Inflammatory macrophage treated with lipopolysaccharide for 4 hours (primary cell): ENCODE measurements at places on chromosomes 13 and 19.

DNA sequence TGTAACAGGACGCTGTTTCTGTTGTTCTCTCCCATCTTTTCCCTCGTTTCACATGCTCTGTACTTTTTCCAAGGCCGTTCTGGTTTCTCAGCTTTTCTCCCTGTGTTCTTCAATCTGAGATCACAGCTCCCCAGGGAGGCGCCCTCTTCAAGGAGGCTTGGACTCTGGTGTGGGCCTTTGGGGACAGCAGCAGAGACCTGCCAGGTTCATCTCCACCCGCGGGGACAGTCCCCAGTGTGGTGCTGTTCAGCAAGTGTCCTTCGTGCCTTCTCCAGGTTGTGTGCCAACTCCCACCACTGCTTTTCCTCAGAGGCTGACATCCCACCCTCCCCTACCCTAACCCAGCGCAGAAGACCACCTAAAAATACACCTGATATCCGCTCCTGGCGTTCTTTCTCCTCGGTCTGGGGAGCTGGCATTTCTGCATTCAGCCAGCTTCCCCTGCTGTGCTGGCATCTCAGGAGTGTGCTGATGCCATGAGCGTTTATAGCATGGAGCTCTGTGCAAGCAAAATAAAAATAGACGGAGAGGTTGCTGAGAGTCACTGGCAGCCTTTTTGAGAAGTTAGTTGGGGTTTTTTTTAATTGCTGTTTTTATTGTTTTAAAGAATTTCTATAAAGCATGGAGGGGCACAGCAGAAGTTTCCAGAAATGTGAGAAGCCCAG is 149.4 kb downstream of the STK24 start:
- DNase-seq, result no peak

DNA sequence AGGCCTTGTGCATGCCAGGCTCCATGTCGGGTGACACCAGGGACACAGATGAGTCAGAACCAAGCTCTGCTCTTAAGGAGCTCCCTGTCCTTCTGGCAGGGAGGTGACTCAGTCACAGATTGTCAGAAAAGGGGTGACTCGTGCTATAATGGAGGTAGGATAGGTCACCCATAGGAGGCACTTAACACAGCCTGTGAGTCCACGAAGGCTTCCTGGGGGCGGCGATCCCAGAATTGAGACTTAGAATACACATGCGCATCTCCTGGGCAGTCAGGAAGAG is 19.6 kb downstream of the FUZ start:
- peak; percentile 5 for DNase-seq

DNA sequence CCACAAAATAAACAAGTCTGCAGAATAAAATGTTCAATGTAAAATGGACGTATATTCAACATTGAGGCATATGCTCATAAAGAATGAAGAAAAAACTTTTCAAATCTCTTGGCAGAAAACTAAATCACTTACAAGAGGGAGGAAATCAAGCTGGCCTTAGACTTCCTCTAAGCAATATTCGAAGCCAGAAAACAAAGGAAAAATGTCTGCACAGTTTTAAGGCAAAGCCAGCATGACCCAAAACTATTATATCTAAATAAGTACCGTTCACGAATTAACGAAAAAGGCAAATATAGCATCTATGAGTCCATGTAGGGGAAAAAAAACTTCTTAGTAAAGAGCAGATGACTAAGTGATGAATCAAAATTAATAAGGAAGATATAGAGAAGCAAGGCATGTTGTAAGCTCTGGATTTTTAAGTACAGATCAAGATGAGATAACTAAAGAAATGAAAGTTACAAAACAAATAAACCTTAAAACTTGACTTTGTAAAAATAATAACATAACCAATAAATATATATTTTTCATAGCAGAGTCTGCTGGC is 101.3 kb downstream of the KCNRG start:
- DNase-seq, result peak; percentile 81

DNA sequence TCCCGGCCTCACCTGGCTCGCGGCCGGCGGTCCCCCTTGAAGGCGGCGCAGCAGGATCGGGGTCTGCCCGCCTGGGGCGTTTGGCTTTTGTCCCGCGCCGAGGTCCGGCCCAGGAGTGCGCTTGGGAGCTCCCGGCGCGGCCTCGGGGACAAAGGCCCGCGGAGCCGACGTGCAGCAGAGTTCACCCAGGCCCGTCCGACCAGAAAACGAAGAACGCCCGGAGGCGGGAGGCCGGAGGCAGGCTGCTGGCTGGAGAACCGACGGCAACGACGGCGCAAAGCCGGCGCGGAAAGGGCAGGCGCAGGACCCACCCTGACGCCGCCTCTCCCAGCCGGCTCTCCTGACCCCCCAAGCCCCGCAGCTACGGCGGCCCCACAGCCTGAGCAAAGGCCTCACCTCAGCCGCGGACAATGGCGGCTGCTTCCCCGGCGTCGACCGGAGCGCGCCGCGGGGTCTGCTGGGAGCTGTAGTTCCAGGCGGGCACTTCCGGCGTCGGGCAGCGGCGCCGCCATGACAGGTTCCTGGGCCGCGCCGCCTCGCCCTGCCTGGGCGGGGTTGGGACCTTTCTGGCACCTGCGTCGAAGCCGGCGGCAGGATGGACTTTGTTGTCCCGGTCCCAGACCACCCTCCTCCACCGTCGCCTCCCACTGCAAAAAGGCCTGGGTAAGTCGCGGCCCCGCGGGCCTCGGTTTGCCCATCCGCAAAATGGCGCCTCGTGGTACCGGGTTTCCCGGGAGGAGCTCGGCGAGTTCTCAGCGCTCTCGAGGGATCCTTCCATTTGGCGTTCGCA is at the start of gene ZNF606:
Gene ZNF606, minus strand, starts transcription at position 437 of the 790 bp plus-strand sequence. CDS start 1,501 bp downstream, outside the sequence.
- DNase-seq, result peak; percentile 87

DNA sequence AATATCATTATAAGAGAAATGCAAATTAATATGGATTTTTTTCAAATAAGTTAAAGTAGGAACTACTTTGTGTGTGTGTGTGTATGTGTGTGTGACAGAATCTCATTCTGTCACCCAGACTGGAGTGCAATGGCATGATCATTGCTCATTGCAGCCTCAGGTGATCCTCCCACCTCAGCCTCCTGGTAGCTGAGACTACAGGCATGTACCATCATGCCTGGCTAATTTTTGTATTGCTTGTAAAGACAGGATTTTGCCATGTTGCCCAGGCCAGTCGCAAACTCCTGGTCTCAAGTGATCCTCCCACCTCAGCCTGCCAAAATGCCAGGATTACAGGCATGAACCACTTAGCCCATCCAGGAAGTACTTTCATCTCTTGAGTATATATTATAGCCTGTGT is 3.2 kb upstream of the ERVV-2 start:
- DNase-seq, result no peak

- DNase-seq, result no peak
These were observed 564.1 kb downstream of the PCDH9 start for GRCh38 chr13:66665991-66666390.

- no peak for DNase-seq
These were observed 56.1 kb upstream of the ATXN8OS start for GRCh38 chr13:70051531-70051930.

GRCh38 chr19:8567522-8568172 is 9.6 kb downstream of the MYO1F start:
- DNase-seq, result peak; percentile 79

DNA sequence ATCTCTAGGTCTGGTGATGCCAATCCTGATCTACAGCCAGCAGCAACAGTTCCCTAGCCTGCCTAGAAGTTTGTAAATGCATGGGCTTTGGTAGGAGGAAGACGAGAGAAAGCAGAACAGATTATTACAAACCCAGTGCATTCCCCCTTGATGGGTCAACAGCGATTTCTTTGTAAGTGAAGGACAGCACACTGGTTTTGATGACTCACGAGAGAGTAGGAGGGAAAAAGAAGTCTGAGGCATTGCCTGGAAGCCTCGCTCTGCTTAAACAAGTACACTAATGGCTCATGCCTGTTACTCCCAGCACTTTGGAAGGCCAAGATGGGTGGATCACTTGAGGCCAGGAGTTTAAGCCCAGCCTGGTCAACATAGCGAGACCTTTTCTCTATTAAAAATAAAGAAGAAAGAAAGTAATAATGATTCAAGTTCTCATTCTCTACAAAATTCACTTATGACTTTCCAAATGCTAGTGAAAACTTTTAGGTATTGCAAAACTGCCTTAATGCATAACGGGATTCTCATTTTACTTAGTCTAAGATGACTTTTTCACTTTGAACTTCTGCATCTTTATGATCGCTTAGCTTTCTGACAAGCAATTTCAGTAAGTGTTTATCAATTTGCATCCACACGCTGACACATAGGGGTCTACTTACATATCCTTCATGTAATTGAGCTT is 47.7 kb upstream of the USPL1 start:
- peak; percentile 98 for DNase-seq

- peak; percentile 24 for DNase-seq
These were observed 288.5 kb downstream of the NALCN start for GRCh38 chr13:101127741-101128353.

GRCh38 chr13:98511435-98511834 is 65.5 kb downstream of the STK24 start:
- DNase-seq, result no peak

- DNase-seq, result peak; percentile 47
These were observed 1.4 kb downstream of the BRD4 start for GRCh38 chr19:15330801-15331418.

- no peak for DNase-seq
These were observed 324.3 kb downstream of the ZNF536 start for GRCh38 chr19:30696514-30696913.

DNA sequence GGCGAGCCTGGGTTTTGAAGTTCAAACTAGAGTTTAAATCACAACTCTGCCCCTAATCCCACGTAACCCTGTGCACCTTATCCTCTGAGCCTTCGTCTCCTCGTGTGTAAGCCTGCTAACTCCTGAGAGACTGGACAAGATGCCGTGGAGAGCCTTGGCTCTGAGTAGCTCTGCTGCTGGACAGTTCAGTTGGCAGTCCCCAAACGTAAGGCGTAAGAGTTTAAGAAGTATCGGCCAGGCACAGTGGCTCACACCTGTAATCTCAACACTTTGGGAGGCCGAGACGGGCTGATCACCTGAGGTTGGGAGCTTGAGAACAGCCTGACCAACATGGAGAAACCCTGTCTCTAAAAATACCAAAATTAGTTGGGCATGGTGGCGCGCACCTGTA is 4.7 kb upstream of the CD79A start:
- DNase-seq, result no peak

DNA sequence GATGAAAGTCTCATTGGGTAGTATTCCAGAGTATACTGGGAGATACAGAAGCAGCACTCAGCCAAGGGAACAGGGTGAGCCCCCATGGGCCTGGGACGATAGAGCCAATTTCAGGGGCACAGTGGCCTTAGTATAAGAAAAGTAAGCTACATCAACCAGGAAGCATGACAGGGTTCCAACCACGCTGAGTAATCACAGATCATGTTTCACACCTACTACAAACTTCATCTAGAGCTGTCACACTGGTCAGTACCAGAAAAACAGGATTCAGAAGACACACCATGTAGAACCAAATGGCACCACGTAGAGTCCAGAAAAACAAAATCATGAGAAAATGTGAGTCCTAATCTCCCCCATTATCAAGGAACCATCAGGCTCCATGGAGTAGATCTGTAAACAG is 1292.4 kb upstream of the MIR17HG start:
- no peak for DNase-seq

- DNase-seq, result no peak
These were observed 11.3 kb upstream of the FOSB start for GRCh38 chr19:45456500-45456815.

- peak; percentile 53 for DNase-seq
These were observed 17.9 kb downstream of the PPP1R37 start for GRCh38 chr19:45110851-45111266.

GRCh38 chr13:83503424-83503823 is 378.9 kb downstream of the SLITRK1 start:
- no peak for DNase-seq

DNA sequence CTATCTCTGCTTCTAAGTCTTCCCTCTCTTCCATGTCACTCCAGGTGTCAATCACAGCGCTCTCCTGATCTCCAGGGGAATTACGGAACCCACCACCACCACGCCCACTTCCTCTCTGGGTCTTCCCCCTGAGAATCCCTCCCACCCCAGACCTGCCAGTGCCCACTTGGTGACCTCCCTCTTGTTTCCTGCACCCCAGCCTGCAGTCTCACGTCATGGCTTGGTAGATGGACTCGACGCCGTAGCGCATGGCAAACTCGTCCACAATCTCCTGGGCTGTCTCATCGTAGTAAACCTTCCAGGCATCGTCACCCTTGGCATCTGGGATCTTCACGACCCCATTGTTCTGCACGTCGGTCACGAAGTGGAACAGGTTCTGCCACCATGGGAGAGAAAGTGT is 47.0 kb downstream of the UNC13A start:
- DNase-seq, result no peak

GRCh38 chr19:13428352-13428751 is 77.9 kb downstream of the CACNA1A start:
- DNase-seq, result peak; percentile 3

GRCh38 chr13:46211483-46212351 is at the start of gene LRRC63:
Gene LRRC63, plus strand, starts transcription at chr13:46211928. Its CDS starts 1,107 bp downstream, at chr13:46213035.
- peak; percentile 81 for DNase-seq

GRCh38 chr19:47483200-47483599 is 819 bp downstream of the KPTN start:
- DNase-seq, result no peak
